Fibroblast of the aortic adventitia (primary cell): ENCODE measurements at places on chromosomes 4 and X. TPM values are rescaled to one million over a fixed set of nuclear protein-coding genes. Genes with fewer than 3 reads are reported as not detected.
A peak's percentile ranks its signal among the peaks of the same experiment; 100 is the strongest.

The CFI gene
- total RNA-seq: 17.6 and 201 TPM in 2 replicates

DNA sequence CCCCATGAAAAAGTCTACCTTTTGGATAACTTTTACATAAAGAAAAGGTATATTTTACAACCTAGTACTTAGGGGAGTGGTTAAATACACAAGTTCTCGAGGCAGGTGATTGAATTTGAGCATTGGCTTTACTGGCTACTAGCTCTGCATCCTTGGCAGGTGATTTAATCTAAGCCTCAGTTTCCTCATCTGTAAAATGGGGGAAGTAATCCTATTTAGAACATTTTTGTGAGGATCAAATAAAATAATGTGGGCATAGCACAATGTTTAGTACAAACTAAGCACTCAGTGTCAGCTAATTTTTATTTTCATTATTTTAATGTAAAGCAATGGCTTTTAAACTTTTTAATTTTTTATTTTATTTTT lies 102.9 kb downstream of the CEP135 start:
- DNase-seq: no peak

GRCh38 chr4:161987611-161988010 lies 176.2 kb downstream of the FSTL5 start:
- no peak for DNase-seq

DNA sequence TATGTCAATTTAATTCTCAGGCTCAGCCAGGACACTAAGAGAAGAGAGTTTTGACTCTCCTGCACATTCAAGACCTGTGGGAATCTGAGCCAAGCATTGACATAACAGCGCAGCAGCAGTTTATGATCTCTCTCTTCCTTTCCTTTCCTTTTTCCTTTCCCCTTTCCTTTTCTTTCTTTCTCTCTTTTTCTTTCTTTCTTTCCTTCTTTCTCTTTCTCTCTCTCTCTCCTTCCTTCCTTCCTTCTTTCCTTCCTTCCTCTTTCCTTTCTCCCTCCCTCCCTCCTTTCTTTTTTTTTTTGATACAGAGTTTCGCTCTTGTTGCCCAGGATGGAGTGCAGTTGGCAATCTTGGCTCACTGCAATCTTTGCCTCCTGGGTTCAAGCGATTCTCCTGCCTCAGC lies 21.6 kb downstream of the SAT1 start:
- no peak for DNase-seq

The F8 gene
- 6.4 and 7.8 TPM in 2 replicates for total RNA-seq

GRCh38 chr4:181890911-181891310 lies 352.3 kb upstream of the TENM3 start:
- no peak for DNase-seq

GRCh38 chr4:122309988-122310626 lies 68.7 kb upstream of the ADAD1 start:
- DNase-seq: peak; percentile 35

DNA sequence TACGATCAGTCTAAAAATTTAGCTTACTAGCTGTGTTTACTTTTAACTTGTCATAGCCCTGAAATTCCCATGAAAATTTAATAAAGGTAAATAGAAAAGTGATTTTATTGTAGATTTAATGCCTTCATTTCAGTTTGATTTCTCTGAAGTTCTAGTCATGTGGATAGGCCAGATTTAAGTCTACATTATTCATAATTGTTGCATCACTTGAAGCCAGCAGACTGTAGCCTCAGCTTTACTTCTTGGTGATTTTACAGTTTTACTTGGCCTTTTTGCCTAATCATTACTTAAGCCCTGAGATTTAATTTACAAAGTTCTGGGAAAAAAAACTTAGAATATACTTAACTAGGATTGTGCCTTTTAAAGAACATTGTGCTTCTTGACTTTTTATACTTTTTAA lies 73.5 kb upstream of the FHDC1 start:
- DNase-seq: no peak

GRCh38 chr4:98300706-98301105 lies 39.5 kb downstream of the RAP1GDS1 start:
- no peak for DNase-seq

GRCh38 chrX:78024349-78025059 lies 55.1 kb upstream of the PGAM4 start:
- DNase-seq: peak; percentile 3

DNA sequence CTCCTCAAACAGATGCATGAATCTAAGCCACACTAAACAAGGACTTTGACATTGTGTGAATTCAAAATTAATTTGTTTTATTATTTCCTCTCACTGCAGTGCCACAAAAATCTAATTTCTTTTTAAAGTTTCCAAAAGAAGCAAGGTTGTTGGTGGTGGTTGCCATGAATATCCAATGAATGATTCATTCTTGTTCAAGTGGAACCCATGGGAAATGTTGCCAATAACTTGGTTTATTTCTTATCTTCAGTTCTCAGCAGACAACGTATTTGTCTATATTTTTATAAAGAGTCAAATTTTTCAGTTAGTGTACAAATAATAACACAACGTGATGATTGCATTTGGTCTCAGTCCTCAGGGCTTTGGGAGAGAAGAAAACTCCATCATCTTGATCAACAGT lies 309.4 kb upstream of the NOCT start:
- DNase-seq: peak; percentile 34

The KIF4A gene
- total RNA-seq: 2.7 and 14.5 TPM in 2 replicates

DNA sequence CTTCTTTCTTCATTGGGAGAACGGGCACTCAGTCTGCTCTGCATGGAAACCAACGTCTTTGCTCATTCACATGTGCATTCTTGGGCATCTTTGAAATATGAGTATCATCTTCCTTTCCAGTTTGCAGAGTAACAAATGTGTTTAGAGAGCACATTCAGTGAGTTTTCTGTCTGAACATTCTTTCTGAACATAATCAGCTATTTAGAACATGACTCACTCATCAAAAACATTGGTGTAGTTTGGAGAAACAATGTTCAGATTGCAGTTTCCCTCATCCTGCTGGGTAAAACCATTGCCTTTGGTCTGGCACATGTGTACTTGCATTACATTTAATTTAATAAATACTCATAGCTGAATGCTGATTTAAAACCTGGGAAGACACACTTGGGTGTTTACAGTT lies 81.5 kb upstream of the F9 start:
- DNase-seq: no peak

The VMA21 gene
- 28.9 and 78.9 TPM in 2 replicates for total RNA-seq

- no peak for DNase-seq
These were observed 12.1 kb upstream of the OPN1LW start for GRCh38 chrX:154131955-154132354.

The GIMD1 gene
- not detected in 2 replicates for total RNA-seq

- no peak for DNase-seq
These were observed 79.2 kb upstream of the CLCN4 start for GRCh38 chrX:10077425-10078188.

The TCEAL6 gene
- not detected in 2 replicates for total RNA-seq

- DNase-seq: no peak
These were observed 39.2 kb upstream of the FAT1 start for GRCh38 chr4:186762865-186763264.

DNA sequence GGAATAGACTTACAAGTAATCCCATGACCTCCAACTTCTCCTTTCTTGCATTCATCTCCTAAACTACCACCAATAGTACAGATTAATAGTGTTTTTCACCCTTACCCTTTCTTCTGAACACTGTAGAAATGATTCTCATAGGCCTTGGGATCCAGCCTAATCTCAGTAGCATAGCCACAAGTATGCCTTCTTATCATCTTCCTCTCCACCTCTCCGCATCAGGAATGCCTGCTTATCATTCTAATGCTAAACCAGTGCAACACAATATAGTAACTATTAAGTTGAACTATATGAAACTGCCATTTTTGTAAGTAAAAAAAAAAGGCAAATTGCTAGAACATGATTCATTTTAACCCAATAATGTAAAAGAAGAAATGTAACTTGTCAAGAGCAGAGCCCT lies 79.5 kb upstream of the IL2 start:
- peak; percentile 72 for DNase-seq

DNA sequence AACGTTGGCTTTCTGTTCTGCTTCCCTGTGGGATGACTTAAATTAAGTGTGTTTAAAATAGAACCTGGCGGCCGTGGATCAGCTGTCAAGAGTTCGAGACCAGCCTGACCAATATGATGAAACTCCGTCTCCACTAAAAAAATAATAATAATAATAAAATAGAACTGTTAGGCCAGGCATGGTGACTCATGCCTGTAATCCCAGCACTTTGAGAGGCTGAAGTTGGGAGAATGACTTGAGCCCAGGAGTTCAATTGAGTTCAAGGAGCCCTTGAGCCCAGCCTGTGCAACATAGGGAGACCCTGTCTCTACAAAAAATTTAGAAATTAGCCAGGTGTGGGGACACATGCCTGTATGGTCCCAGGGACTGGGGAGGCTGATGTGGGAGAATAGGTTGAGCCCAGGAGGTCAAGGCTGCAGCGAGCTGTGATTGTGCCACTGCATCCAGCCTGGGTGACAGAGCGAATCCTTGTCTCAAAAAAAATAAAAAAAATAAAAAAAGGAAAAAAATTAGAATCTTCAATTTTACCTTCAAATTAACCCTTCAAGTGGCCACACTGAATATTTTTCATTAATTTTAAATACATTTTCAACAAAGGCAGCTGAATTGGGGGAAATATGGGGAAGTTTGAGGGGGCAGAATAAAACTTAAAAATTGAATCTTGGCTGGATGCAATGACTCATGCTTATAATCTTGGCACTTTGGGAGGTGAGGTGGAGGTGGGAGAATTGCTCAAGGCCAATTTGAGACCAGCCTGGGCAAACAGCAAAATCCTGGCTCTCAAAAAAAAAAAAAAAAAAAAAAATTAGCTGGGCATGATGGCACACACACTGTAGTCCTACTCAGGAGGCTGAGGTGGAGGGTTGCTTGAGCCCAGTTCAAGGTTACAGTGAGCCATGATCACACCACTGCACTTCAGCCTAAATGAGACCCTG lies 31.8 kb upstream of the HSD17B13 start:
- peak; percentile 72 for DNase-seq

DNA sequence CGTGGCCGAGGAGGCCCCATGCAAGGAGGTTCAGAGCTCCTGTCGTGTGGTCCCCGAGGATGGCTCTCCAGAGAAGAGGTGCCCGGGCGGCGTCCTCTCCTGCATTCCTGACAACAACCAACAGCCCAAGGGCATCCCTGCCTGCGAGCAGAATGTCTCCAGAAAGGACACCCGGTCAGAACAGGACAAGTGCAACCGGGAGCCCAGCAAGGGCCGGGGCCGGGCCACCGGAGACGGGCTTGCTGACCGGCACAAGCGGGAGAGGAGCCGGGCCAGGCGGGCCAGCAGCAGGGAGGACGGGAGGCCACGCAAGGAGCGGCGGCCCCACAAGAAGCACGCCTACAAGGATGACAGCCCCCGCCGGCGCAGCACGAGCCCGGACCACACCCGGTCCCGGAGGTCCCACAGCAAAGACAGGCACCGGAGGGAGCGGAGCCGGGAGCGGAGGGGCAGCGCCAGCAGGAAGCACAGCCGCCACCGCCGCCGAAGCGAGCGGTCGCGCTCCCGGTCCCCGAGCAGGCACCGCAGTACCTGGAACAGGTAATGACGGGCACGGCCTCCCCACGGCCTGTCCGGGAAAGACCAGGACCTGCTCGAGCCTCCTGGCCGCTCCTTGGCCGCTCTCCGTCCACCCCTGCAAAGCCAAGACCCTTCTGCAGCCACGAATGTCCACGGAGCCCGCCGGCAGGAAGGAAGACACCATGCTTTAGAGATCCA lies 9.8 kb downstream of the AKAP17A start:
- no peak for DNase-seq

The KCTD8 gene
- 1.1 and 3.2 TPM in 2 replicates for total RNA-seq

- DNase-seq: no peak
These were observed 17.2 kb upstream of the ADGRL3 start for GRCh38 chr4:61182915-61183314.

DNA sequence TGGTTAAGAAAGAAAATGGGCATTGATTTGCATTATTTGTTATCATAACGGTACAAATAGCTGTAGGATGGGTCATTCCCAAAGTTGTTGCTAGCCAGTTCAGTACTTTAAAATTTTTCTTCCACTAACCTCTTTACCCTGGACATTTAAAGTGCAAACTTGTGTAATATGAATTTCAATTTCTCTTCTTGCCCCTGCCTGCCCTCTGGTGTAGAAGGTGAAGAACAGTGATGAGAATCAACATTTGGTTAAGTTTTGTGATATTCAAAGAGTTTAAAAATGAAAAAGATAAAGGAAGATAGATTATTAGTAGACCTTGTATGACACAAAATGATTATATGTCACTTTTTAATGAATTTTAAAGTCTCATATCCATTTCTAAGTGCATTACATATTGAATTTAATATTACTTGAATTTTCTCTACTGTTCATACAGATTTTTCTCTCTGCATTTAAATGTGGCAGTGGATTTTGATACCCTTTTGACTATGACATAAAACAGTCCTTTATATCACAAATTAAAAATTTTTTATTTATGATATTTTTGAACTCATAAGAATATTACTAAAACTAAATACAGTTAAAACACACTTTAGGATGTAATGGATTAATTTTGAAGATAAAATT lies 337.7 kb downstream of the BMPR1B start:
- DNase-seq: peak; percentile 72

GRCh38 chr4:13413729-13414437 lies 70.3 kb downstream of the RAB28 start:
- DNase-seq: peak; percentile 46

GRCh38 chr4:110617646-110618580 lies 5.0 kb downstream of the PITX2 start:
- DNase-seq: no peak

GRCh38 chr4:125666635-125667034 lies 351.9 kb downstream of the FAT4 start:
- no peak for DNase-seq

The MAGEB17 gene
- total RNA-seq: not detected in 2 replicates

GRCh38 chr4:48138936-48139335 lies 4.9 kb upstream of the TXK start:
- no peak for DNase-seq

The CD38 gene
- 0.33 TPM in 1 of 2 replicates, not detected in the other for total RNA-seq

- DNase-seq: no peak
These were observed 35.5 kb downstream of the RNF212 start for GRCh38 chr4:1077711-1078477.

GRCh38 chr4:142512161-142512560 lies 333.9 kb downstream of the INPP4B start:
- peak; percentile 10 for DNase-seq

The HS6ST2 gene
- total RNA-seq: under 0.01 TPM in 1 of 2 replicates, not detected in the other

DNA sequence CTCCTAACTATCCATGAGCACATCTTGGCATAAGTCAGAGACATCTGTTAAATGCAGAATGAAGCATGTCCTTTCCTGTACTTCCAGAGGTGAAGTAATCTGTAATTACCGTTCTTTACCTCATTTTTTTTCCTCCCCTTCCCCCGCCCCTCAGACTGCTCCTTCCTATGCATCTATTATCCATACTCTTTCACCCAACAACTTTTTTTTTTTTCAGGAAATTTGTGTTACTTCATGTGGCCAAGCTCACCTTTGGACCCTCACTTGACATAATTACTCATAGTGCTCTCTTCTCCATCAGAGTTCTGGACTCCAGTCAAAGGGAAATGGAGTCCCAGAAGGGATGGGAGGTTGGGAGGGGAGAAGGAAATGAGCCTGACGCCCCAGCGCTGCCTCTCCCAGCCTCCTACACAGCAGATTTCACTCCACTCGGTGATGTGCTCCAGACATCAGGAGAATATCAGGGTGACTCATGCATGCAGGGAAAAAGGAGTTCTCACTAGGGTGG lies 568.8 kb downstream of the STIM2 start:
- peak; percentile 26 for DNase-seq
